ENCODE measurements at places on chromosomes 7 and 10. TPM values are rescaled to one million over a fixed set of nuclear protein-coding genes. Genes with fewer than 3 reads are reported as not detected.

- no peak for DNase-seq
These were observed 43.3 kb upstream of the ITGA8 start for GRCh38 chr10:15763006-15763405.

The KIF5B gene
- total RNA-seq: 67.5 TPM

GRCh38 chr10:26211781-26212444 is 4.7 kb upstream of the GAD2 start:
- DNase-seq: no peak

DNA sequence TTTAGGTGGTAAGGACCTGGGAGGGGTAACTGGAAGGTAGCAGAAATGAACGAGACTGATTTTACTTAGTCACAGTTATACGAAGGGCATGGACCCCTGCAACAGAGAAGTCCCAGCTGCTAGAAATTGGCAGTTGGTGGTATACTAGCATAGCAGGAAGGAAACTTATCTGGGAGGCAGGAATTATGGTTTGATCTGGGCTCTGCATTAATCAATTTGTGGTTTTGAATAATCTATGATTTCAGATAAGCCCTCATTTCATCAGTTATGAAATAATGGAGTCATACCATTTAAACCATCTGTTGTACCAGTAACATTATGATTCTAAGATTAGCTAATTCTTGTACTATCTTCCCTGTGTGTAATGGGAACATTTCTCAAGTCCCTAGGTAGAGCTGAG is 54.0 kb upstream of the TMEM229A start:
- DNase-seq: no peak

- no peak for DNase-seq
These were observed 2.7 kb downstream of the FAM131B start for GRCh38 chr7:143359771-143360353.

The STARD3NL gene
- total RNA-seq: 29.8 TPM

The NOS3 gene
- total RNA-seq: 243 TPM

- DNase-seq: no peak
These were observed at the start of gene REEP3 for GRCh38 chr10:63520500-63521415. REEP3 (plus strand) TSS chr10:63521401; CDS start chr10:63521546, 145 bp downstream.

- peak; percentile 85 for DNase-seq
These were observed 62.3 kb upstream of the LBX1 start for GRCh38 chr10:101291331-101292193.

The H2AZ2 gene
- total RNA-seq: 114 TPM

GRCh38 chr7:36946401-36946739 is 222.1 kb upstream of the AOAH start:
- no peak for DNase-seq

GRCh38 chr7:5599543-5600200 is 176.0 kb upstream of the TNRC18 start:
- DNase-seq: no peak

DNA sequence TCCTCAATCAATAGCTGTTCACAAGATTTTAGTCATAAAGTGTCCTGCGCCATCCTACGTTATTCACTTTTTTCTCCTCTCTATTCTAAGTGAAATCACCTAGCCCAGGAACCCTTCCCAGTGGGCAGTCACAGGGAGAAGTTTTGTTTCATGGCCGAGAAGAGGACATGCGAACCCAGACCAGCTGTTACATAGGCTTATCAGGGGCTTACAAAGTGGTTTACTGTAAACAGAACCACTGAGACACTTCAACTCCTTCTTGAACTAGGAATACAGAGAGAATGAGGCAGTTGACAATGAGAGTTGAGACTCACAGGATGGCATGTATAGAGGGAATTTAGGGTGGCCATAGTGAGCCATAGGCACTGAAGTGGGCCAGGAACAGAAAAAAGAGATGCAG is 246.9 kb upstream of the GLI3 start:
- no peak for DNase-seq

The FANK1 gene
- total RNA-seq: 1.0 TPM

The WASL gene
- 28.7 TPM for total RNA-seq

The CALHM3 gene
- total RNA-seq: not detected

Measured in spleen (tissue), 13 donors.